Upper lobe of right lung (tissue), 1 donor: ENCODE measurements at places on chromosomes 5 and 9. TPM values are rescaled to one million over a fixed set of nuclear protein-coding genes. Genes with fewer than 3 reads are reported as not detected.

SPATA9 gene
- not detected for total RNA-seq

- H3K36me3 ChIP-seq, result no peaks in the 10 kb centered on the region
- no peaks in the 10 kb centered on the region for H3K4me1 ChIP-seq
- DNase-seq, result no peak
- no peak overlapping the region for H3K27ac ChIP-seq
- H3K4me3 ChIP-seq, result no peak overlapping the region
These were observed 110.4 kb downstream of the EFNA5 start for GRCh38 chr5:107560377-107560776.

- H3K27me3 ChIP-seq, result no peaks in the 10 kb centered on the region
- H3K4me3 ChIP-seq, result no peak overlapping the region
- DNase-seq, result no peak
These were observed 324.7 kb downstream of the FAM170A start for GRCh38 chr5:119954106-119954505.

DNA sequence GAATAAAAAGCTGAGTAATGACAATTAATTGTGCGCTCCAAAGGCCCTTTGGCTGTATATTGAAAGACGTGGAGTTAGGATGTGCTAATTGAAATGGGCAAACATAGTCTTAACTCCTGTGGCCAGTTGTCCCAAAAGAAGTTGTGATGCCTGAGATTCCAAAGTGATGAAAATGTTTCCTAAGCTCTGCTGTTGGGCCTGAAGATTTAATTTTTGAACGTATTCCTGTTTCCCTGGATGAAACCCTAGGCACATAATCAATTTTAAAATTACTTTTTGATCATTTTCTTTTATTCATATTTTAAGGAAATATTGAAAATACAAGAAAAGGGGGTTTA lies 87.9 kb downstream of the PRDM6 start:
- H3K27ac ChIP-seq, result no peak overlapping the region
- no peak for DNase-seq
- no peaks in the 10 kb centered on the region for H3K4me1 ChIP-seq
- no peak overlapping the region for H3K4me3 ChIP-seq

DNA sequence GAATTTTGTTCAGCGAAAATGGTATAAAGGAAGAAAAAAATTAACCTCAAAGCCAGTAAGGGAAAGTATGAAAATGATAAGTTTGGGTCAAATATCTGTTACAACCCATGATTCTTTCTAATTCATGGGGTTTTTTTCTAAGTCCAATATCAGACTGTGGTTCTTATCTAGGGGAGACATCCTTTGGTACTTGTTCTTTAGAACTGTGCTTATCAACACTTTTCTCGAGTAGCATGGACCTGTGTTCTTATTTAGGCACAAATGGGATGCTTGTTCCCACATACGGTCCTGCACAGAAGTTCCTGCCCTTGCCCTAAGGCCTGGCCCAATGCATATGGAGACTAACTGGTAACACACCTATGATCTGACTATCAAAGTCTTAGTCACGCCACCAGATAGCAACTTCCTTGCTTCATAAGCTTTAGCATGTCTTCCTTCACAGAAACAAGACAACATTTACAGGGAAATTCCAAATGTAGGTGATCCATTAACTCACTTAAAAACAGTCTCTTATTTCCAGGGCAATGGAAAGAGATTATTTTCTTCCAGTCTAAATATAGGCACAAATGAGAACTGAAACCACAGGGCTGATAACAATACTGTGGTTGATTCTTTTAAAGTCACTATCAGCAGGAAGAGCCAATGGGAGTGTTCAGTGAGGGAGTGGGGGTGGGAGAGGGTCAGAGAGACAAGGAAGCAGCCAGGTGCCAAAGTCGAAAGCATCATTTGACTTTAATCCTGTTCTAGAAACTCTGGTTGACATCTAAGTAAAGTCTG lies 268.8 kb upstream of the ANKRD55 start:
- no peak overlapping the region for H3K27ac ChIP-seq
- H3K4me3 ChIP-seq, result no peak overlapping the region
- no peaks in the 10 kb centered on the region for H3K36me3 ChIP-seq
- H3K27me3 ChIP-seq, result no peaks in the 10 kb centered on the region
- DNase-seq, result no peak
- no peaks in the 10 kb centered on the region for H3K4me1 ChIP-seq

- DNase-seq, result peak; percentile 95
- H3K4me1 ChIP-seq, result peaks cover 22% of the 10 kb centered on the region
- peak within 1 kb of the TSS; percentile 81 for H3K27ac ChIP-seq
- H3K27me3 ChIP-seq, result no peaks in the 10 kb centered on the region
- no peaks in the 10 kb centered on the region for H3K36me3 ChIP-seq
These were observed at the start of gene NUP155 for GRCh38 chr5:37370864-37371726. Gene NUP155, minus strand, starts transcription at chr5:37371106. Its CDS starts 129 bp downstream, at chr5:37370977.

GRCh38 chr9:81150016-81150625 lies 539.2 kb downstream of the TLE1 start:
- no peak for DNase-seq
- no peak overlapping the region for H3K4me3 ChIP-seq
- no peaks in the 10 kb centered on the region for H3K27me3 ChIP-seq
- H3K4me1 ChIP-seq, result no peaks in the 10 kb centered on the region

- H3K4me1 ChIP-seq, result peaks cover 24% of the 10 kb centered on the region
- no peak for DNase-seq
- H3K36me3 ChIP-seq, result no peaks in the 10 kb centered on the region
- H3K4me3 ChIP-seq, result no peak overlapping the region
- H3K27me3 ChIP-seq, result no peaks in the 10 kb centered on the region
These were observed 93.7 kb upstream of the DAB2 start for GRCh38 chr5:39518516-39518915.
